GM12891 (cell line): ENCODE measurements at places on chromosomes 5 and 9.

DNA sequence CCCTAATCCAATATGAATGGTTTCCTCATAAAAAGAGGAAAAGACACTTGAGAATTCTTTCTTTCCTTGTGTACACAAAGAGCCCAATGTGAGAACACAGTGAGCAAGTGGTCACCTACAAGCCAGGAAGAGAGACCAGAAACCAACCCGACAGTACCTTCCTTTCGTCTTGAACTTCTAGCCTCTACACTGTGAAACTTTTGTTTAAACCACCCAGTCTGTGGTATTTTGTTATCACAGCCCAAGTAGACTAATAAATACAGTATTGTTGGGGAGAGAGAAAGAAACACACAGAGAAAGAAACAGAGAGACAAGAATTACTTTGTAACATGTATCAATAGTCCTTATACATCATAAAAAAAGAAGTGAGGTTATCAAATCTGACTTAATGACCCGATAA, 37.2 kb downstream of the CENPK start:
- DNase-seq, result no peak

DNA sequence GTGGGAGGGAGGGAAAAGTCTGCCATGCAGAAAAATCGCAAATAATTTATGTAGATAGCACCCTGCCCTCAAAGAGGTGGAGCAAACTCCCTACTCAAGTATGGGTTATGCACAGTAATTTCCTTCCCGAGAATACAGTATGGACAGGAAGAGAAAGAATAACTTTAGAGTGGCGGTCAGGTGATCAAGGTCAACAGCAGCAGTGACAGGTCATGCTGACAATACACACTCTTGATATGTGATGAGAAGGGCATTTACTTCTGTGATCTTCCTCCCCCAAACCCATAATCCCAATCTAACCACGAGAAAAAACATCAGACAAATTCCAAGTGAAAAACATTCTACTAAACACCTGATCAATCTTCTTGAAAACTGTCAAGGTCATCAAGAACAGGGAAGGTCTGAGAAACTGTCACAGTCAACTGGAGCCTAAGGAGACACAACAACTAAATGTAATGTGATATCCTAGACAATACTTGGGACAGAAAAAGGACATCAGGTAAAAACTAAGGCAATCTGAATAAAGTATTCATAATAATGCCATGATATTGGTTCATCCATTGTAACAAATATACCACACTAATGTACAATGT, 11.7 kb downstream of the BICD2 start:
- no peak for DNase-seq

- DNase-seq, result no peak
Observed at GRCh38 chr5:28249771-28250415, 1211.5 kb upstream of the CDH9 start.

- no peak for DNase-seq
Observed at GRCh38 chr9:79598562-79599345, 27.0 kb downstream of the TLE4 start.

DNA sequence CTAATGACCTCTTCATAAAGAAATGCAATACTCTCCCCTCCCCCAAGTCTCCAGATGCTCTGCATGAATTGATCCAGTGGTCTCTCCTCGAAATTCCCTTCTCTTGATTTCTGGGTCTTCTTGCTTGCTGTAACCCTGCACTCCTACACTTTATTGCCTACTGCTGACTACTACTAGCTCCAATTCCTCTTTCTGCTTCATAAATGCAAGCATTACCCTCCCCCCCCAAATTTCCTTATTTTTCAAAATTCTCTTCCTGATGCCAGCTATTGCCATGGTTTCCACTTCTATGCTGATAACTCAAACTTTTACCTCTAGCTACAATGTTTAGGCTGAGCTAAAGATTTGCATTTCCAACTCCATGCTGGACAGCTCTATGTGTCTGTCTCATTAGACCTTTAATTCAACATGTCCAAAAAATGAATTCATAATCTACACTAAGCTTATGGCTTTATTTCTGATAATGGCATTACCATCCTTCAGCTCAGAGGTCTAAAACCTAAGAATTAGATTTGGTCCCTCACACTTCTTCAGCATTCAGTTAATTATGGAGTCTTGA, 1.4 kb downstream of the ZBTB26 start:
- no peak for DNase-seq

- no peak for DNase-seq
Observed at GRCh38 chr5:124742983-124743601, 3.3 kb downstream of the ZNF608 start.

DNA sequence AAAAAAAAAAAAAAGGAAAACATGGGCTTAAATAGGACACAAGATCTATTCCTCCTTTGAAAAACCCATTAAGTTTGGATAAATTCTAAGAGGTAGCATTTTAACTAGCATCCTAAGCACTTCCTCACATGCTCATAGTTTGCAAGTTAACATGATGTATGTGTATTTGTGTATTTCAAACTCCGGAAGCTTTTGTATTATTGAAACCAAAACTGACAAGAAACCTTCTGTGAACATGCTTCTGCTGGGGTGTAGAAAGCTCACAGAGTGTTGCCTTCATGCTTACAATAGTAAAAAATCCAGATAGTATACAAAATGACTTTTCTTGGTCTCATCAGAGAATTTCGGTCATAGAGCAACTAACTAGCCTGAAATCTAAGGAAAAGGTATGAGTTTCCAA, 103.8 kb downstream of the SH3GL2 start:
- no peak for DNase-seq

DNA sequence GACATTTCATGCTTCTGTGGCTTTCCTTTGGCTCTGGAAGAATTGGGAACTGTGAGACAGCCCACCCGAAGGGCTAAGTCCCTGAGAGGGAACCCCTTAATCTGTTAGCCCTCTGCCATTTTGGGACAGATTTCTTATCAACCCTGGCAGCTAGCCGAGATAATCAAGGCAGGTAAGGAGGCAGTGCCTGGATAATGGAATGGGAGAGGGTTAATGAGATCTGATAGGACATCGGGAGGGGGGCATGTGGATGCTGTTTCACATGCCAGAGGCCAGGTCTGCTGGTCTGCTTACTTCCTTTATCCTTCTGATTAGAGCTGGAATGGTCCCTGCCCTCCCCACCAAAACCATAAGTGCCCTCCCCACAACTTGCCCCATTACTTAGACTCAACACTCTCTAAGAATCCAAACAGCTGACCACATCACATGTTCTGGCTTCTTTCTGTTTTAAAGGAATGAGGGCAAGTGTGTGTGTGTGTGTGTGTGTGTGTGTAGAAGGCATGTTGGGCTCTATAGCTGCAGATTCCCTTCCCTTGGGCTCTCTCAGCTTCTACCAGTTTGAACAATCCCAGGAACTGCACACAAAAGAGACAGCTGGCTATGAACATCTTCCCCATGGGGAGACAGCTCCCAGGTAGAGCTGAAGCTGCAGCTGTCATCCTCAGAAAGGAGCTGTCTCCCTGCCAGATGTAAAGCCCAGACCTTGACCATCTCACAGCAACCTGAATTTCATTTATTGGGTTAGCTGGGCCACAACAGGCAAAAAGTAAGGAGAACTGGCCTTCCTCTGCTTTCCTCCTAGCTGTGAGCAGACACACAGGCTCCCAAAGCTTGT, 221.3 kb downstream of the PIK3R1 start:
- no peak for DNase-seq

DNA sequence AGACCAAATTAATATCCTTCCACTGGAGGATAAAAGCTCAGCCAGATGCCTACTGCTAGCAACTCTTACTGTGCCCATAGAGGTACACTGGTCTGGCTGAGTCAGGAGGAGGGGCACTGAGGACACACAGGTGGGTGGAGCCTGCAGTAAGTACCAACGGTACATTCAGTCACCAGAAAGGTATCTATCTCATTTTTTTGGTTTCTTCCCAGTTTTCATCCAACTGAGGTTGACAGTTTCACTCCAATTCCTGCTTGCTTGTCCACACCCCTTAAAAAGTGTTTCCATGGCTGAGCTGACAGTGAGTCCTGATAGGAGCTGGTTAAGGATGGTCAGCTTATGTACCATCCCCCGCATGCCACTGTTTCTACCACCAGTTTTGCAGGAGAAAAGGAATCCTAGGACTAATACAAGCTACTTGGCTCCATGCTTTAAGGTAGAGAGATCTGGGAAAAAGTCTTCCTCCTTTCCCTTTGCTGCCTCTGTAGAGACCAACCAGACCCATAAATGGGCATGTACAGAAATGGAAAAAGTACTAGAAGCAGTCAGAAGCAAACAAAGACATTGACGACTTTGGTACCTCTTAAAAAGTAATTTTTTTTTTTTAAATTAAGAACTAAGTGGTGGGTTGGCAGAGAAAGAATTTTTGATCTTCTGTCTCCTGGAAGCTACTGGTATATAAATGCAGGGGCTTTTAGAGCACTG, 3.2 kb downstream of the ELL2 start:
- DNase-seq, result no peak

DNA sequence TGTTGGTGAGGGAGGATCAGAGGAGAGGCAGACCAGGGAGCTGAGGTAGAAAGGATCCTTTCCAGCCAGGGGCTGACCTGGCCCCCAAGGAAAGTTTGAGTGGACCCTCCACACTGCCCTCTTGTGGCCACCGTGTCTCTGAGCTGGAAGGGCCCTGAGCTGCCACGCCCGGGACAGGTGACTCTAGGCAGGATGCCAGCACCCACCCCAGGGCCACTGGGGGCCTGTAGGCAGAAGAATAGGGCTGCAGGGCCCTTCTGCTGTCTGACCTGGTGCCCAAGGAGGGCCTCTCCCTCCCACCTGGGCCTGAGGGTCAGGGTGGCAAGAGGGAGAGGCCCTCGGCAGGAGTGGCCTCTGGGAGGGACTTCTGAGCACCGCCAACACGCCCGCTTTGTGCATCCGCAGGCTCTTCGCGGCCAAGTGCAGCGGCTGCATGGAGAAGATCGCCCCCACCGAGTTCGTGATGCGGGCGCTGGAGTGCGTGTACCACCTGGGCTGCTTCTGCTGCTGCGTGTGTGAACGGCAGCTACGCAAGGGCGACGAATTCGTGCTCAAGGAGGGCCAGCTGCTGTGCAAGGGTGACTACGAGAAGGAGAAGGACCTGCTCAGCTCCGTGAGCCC, 76.8 kb downstream of the LMX1B start:
- DNase-seq, result peak; percentile 86

GRCh38 chr9:110338143-110338542, 480 bp upstream of the TXNDC8 start:
- no peak for DNase-seq

- DNase-seq, result no peak
Observed at GRCh38 chr5:145090115-145090514, 745.0 kb downstream of the PRELID2 start.

DNA sequence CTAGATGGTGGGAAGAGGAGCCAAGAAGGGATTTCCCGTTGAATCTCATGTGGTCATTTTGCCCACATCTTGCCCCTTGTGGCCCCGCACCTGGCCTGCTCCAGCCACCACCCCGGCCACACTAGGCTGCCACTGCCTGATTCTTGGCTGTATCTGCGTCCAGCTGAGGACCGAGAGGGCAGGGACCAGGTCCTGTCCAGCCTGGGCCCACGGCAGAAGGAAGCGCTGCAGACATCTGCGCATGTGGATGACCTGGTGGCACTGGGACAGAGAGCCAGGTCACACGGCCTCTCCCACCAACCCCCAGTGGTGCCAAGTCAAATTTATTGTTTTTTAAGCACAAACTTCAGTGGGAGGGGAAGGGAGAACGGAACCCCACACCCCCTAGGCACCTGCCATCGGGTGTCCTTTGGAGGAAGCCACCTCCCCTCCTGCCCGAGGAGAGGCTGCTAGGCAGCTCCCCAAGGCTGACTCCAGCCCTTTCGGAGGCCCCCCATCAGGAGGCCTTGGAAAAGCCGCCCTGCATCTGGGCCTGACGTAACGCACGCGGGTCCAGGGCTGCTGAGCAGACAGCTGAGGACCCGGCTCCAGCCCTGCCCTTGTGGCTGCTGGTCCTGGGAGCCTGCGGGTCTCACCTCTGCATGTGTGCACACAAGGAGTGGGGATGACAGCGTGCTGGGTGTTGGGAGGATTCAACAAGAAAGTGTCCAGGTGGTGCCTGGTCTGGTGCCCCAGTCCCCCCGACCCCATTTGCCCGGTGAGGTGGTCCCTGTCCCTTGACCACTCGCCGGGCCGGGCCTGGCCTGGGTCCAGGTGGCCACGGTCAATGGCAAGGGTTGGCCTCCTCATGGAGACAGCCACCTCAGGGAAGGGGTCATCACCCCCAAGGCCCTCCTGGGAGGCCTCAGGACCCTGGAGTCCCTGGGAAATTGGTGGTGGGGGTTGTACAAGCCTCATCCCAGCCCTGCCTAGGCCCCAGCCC, 5.9 kb upstream of the QRFP start:
- DNase-seq, result no peak

- DNase-seq, result no peak
Observed at GRCh38 chr5:34576891-34577666, 79.0 kb upstream of the RAI14 start.

DNA sequence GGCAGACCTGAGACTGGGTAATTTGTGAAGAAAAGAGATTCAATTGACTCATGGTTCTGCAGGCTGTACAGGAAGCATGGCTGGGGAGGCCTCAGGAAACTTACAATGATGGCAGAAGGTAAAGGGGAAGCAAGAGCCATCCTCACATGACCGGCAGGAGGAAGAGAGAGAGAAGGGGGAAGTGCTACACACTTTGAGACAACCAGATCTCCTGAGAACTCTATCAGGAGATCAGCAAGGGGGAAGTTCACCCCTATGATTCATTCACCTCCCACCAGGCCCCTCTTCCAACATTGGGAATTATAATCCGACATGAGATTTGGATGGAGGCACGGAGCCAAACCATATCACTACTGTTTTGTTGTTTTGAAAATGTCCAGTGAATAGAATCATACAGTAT, 110.2 kb downstream of the DAPK1 start:
- no peak for DNase-seq
